Muscle of back (tissue), 13 donors: ENCODE measurements at places on chromosomes 7 and 10. TPM values are rescaled to one million over a fixed set of nuclear protein-coding genes. Genes with fewer than 3 reads are reported as not detected.

Gene TMEM176B
- 17.3 TPM for polyA plus RNA-seq

Gene ZSCAN25
- polyA plus RNA-seq = 10.2 TPM

Gene ASB15
- 2.1 TPM for polyA plus RNA-seq

Gene ITGB8
- polyA plus RNA-seq = 8.5 TPM

Gene ASB10
- polyA plus RNA-seq = 4.5 TPM

Gene IRF5
- 2.6 TPM for polyA plus RNA-seq
